ENCODE measurements at places on chromosomes 2 and 18.

DNA sequence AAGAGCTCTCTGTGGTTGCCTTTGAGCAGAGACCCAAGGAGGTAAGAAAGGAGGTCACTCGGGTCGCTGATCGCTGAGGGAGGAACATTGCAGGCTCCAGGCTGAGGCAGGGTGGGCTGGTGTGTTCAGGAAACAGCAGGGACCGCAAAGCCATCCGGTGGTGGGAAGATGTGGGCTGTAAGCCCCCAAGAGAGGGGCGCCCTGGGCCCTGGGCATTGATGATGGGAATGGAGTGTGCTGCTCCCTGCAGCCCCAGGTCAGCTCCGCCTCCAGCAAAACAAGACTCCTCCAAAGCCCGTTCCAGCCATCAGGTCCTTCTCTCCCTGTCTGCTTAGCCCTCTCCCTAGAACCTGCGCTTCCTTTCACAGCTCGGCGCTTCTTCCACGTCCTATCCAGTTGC lies 229.7 kb downstream of the KLHL29 start:
- DNase-seq: peak; percentile 38

DNA sequence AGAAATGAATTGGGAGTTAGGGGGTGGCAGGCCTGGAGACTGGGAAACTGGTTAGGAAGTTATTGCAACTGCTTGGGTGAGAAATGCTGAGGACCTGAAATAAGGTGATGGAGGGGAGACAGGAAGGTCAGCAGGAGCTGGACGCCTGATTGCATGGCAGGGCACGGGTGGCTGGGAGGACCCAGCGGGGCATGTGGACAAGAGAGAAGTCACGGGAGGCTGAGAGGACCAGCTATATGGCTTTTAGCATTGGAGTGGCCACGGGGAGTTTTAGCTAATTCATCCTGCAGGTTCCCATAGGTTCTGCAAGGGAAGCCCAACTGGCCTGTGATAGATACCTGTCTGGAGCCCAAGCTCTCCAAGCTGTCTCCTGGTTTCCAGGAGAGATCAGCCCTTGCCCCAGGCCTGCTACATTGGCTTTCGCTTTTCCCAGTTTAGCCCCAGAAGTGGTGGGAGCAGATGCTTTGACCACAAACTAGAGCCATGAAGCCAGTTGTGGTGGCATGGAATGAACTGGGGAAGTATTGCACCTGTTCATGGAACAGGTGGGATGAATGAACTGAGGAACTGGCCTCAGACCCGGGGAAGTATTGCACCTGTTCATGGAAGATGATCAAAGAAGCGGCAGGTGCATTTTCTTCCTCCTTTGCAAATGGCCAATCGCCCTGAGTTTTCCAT lies 93.6 kb upstream of the TAF1B start:
- no peak for DNase-seq

DNA sequence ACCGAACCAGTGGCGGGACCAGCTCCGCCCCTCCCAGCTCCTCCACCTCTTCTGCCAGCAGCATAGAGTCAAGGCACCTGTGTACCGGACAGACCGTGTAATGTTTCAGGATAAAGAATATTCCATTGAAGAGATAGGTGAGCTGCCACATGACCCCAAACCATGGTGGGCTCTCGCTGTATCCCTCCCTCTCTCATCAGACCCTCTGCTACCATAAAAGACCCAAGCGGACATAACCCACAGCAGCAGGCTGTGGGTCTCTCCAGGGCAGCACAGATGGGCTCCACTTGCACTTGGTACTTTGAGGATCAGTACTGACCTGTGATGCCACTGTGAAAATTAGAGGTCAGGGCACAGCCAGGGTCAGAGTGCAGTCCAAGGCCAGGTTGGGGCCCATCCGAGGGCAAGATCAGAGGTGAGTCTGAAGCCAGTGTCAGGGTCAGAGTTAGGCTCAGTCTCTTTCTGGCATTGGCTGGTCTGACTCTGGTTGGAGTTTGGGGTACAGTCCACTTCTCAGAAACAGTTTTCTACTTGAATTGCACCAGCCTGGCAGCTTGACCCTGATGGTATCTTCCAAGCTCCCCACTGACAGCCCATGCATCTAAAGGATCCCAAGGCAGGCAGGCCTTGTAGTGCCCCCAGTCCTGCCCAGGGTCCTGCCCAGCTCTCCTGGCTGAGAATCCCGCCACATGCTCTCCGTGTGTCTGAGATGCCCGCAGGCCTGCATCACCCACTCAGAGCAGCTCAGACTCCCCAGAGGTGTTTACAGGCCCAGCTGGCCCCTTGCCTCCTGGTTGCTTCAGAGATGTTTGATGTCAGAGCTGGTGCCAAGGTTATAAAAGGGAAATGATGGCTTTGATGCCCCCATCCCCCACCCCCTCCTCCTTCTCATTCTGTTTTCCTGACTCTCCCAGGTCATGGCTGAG lies 212.1 kb downstream of the DYSF start:
- DNase-seq: no peak

- DNase-seq: no peak
Observed at GRCh38 chr2:20398956-20399567, 47.8 kb upstream of the RHOB start.

DNA sequence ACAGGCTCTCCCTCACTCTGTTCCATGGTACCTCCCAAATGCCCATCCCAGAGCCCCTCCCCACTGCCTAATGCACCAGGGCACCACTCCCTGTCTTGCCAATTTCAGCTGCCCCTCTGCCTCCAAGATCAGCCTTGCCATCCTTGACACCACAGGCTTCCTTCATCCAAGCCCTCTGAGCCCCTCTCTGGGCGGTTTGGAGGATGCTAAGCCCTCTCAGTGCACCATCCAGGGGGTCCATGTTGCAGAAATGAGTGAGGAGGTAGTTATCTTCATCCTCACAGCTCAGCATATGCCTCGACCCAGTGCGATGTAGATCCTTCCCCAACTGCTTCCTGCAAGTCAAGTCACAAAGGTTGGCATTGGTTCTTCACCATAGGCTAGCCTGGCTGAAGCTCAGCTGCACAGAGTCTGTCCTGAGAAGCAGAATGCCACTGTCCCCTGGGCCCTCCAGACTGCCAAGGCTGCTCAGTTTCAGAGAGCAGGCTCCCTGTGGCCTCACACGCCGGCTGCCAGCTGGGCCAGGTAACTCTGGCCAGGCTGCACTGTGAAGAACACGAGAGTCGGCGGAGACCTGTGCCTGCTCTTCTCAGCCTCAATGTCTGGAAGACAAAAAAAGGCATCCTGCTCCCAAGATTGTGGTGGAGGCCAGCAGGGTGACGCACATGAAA lies 9.9 kb upstream of the MAP3K2 start:
- DNase-seq: no peak

DNA sequence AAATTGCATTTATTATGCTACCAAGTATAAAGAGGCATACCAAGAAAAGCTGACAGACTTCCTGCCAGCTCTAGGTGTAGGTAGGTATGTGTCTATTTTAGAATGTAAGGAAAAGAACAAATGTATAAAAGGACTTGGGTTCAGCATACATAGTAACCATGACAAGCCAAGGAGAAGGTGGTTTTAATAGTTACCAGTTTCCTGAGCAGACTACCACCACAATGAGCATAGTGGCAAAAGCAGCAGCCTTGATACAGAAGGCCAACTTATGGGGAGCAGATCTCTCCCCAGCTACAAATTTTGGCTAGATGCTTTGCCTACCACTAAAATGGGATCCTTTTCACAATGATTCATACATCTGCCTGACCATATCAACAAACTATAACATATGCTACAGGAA lies 34.5 kb downstream of the METTL8 start:
- DNase-seq: no peak

DNA sequence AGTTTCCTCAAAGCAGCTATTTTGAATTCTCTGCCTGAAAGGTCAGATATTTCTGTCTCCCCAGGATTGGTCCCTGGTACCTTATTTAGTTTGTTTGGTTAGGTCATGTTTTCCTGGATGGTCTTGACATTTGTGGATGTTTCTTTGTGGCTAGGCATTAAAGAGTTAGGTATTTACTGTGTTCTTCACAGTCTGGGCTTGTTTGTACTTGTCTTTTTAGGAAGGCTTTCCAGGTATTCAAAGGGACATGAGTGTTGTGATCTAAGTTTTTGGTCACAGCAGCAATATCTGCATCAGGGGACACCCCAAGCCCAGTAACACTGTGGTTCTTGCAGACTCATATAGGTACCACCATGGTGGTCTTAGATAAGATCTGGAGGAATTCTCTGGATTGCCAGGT lies 11.8 kb downstream of the MYO3B start:
- DNase-seq: no peak

DNA sequence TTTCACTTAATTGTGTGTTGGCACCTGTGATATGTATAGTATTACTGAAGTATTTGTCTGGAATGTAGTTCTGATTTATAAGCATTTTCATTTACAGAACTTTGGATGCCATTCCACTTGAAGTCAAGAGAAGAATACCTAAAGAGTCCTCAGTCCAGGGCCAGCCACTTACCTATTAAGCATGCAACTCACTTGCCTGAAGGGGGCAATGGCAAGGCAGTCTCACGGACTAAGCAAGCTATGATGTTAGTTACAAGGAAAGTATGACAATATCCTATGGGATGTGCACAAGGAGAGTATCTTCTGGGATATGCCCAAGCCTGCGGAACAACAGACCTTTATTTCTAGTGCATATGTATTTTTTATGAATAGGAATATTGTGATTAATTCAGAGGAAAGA lies 369.4 kb upstream of the GCFC2 start:
- no peak for DNase-seq

- no peak for DNase-seq
Observed at GRCh38 chr2:168002021-168002553, 245.3 kb downstream of the STK39 start.

DNA sequence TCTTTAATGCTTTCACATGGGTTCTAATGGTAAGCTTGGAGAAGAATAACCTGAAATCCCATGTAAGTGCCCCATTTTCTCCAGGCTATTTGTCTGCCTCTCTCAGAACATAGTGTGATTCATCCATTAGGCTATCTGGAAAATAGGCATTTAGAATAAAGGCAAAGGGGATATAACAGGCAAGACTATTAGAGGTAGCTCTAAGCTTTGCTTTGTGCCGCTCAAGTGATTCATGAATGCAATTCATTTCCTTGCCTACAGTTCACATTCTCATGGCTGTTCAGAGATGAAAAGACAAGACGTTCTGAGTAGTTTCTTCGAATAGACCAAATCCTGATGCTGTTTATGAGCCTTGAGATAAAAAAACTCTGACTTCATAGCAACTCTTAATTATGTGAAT lies 101.7 kb downstream of the ANKRD44 start:
- no peak for DNase-seq

DNA sequence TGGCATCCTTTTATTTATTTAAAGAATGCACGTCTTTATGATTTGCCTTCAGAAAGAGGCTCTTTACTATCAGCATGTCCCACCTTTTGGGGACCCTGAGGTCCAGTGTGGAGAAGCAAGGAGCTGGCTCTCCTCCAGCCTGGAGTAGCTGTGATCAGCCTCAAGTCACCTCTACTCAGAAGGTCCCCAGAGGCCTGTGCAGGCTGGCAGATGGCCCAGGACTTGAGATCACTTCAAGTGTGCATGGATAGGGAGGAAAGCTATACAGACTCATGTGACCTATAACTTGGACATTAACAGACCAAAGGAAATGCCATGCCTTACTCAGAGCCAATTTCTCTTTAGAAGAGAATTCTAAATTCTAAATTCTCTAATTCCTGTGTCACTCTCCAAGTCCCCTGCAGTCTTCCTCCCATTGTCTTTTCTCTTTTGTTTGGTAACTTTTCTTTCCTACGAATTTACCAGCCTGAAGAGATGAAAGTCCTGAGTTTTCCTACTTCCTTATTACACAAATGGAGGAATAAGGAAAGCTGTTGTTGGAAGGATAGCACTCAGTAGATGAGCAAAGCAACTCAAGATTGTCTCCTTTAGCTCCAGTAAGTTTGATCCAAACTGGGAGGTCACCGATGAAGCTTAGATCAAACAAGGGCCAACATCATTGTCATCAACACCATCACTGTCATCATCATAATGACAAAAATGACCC lies 163.9 kb downstream of the GFPT1 start:
- no peak for DNase-seq

DNA sequence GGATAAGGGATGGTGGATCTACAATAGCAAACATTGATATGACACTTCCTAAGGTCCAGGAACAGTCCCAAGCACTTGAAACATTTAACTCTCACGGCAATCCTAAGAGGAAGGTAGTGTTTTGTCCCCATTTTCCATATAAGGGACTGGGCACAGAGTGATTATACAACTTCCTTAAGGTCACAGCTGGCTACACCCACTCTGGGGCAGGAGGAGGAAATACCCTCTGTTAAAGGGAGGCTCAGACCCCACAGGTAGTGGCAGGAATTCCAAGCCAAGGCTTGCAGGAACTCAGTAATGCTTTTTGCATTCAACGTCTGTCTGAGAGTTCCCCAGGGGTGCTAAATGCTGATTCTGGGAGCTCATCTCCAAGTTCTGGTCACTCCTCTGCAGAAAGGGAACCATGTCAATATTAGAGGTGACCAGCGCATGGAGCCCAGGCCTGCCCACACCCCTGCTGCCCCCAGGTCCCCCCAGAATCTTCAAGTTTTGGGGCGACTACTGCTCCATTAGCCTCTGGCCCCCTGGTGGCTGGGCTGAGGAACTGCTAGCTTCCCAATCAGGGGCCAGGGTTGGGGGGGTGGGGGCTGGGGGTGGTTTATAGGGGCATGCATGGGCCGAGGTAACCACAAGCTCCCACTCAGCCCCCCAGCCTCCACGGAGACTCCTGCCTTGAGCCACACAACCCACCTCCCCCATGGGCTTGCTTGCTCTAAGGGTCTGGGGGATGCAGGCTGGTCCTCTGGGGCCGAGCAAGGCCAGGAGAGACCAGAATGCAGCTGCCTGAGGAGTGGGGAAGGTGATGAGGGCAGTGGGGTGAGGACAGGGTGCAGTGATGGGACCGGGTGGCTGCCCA lies 11.1 kb downstream of the OBSL1 start:
- DNase-seq: no peak

DNA sequence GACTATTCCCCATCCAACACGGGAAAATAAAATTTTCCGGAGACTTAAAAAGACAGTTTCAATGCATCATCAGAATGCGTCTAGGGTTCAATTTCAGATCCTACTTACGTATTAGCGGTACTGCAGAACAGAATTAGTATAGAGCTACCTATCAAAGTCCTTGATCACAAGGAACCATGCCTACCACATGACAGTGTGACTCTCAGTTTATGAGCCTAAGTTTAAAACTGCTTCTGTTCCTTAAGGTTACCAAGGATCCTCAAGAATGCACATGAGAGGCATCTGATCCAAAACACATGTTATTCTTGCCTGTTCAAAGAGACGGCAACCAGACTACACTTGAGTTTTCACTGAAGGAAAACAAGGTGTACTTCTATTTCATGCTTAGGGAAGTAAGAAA lies 369.7 kb downstream of the EPHA4 start:
- DNase-seq: no peak

- no peak for DNase-seq
Observed at GRCh38 chr2:154974041-154974440, 275.5 kb downstream of the KCNJ3 start.

DNA sequence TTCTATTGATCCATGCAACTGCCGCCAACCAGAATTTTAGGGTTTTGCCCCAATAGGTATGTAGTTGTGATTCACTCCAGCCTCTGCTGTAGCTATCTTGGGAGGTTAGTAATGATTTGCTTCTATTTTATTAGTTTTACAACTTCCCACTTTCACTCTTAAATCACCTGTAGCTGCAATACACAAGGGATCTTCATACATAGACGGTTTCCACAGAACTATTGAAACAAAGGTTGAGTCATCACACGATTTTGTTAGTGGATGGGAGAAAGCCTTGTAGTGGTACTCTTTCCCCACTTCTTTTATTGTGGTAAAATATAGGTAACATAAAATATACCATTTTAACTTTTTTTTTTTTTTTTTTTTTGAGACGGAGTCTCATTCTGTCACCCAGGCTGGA lies 104.2 kb upstream of the SPRED2 start:
- DNase-seq: no peak

All from upper lobe of right lung (tissue), 1 donor.